ENCODE measurements at places on chromosomes 3 and 15.

DNA sequence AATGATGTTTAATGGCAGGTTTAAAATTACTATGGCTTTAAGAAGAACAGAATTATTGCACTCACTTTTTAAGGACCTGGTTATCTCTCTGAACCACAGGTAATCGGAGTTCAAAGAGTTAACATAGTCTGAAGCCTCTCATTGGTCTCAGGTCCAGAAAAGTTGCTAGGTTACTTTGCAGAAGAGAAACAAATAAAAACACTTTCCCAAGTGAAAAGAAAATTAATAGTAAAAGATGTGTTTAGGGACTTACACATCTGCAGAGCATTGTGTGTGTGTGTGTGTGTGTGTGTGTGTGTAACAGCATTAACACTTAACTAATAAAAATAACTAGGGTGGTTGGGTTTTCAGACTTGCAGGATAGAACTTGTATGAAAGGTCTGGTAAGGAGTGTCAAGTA is 1.0 kb downstream of the MASP1 start:
- DNase-seq, result no peak

DNA sequence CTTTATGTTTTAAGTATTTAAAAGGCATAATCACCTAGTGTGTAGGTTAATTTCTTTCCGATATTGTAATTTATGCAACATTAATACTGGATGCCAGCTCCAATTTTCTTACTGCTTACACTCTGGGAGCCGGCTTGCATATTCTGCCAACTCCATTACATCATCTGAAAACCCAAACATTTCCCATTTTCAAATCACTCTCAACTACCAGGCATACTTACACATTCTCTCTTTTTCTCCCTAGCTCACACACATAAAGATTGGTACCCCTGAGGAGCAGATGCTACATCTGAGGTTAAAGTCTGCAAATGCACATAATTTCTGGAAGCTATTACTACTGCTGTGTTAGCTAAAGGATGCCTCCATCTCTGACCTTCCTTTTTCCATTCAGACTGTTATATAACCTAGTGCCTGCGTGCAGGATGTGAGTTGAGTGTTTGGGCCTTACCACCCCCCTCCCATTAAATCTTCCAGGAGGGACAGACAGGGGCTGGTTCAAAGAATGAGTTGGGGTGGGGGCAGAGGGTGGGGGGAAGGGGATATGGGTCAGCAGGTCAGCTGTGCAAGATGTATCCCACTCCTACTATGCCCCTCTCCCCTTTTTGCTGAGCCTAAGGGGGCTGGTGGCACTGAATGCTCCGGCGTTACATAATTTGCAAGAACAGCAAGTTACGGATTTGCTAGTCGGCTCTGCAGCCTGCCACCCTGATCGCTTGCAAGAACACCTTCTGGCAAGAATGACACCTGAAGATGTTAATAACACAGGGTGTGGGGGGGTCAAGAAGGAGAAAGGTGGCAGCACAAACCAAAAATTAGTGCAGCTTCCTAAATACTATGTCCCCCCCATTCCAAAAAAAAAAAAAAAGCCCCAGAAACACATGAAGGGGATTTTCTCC is 2.5 kb downstream of the RORA start:
- DNase-seq, result no peak

GRCh38 chr15:68028888-68029207 is 25.3 kb upstream of the PIAS1 start:
- DNase-seq, result no peak

DNA sequence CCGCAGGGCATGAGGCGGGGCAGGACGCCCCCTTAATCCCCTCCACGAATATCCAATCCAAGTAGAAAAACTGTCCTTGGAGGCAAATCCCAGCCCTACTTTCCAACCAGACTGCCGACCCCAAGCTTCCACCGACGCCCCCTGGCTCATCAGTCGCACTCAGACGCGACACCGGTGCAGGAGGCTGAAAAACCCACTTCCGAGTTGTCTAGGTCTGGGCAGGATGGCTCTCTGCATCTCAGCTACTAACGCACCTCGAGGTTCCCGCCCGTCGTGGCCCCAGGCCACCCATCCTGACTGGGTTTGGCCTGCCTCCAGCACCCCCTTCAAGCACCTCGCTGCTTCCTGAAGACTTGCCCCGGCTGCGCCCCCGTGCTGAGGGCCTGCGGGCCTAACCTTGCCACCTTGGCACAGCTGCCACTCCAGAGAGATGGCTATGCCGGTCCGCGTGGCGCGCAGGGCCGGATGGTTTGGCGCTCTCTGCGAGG is 15.5 kb downstream of the RGMA start:
- no peak for DNase-seq

DNA sequence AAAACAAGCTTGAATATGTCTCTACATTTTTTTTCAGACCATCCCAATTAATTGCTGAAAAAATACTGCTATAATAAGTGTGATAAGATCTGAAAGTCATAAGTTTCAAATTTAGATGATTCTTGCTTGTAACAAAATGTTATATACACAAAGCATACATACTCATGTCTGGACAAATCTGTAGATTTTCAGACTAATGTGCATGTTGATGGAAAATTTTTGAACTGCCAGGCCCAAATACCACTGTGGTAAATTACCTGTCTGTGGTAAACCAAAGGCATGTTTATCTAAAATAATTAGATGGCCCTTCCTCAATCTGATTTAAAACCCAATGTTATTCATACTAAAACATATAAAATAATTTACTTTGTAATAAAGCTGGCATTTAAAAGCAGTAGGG is 31.7 kb upstream of the CLDN16 start:
- no peak for DNase-seq

DNA sequence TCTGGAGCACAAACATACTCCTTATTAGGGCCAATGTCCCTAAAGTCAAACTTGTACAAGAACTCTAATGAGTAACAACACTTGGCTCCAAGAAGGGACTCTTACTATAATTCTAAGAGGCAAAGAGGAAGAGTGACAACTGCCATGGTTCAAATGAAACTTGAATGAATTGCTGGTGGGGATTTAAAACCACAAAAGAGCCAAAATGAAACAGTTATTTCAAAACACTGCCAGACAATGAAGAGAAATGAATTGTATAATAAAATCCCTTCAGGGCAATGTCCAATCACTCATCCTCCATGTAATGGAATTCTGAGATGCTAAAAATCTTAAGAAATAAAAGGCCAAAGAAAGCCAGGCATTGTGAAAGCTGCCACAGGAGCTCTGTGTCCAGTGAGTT is 14.2 kb downstream of the THRB start:
- DNase-seq, result no peak

DNA sequence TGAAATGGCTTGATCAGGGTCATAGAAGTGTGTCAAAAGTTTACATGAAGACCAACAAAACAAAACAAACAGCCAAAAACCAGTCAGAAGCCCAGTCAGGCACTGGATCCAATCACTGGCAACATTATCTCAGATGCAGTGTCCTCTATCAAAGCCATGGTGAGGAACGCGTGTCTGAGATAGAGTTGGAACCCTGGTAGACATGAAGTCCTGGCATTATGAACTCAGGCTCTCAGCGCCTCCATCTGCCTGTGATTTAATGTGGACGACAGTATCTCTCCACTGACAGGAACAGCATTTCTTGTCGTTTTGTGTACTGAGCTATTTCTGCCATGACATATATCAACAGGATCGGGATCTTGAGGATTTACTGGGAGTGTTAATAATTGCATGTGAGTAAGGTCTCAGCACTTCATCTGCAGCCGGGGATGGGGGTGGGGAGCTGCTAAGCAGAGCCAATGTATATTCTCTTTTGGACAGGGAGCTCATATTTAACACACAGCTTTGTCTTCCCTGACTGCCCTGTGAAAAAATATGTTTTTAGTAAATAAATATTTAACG is 1120.0 kb downstream of the IGSF11 start:
- DNase-seq, result no peak

GRCh38 chr3:23806534-23807423 is 1.0 kb downstream of the UBE2E1 start:
- DNase-seq, result no peak

- DNase-seq, result no peak
Measured at GRCh38 chr3:142896201-142896755, 7.4 kb upstream of the PCOLCE2 start.

DNA sequence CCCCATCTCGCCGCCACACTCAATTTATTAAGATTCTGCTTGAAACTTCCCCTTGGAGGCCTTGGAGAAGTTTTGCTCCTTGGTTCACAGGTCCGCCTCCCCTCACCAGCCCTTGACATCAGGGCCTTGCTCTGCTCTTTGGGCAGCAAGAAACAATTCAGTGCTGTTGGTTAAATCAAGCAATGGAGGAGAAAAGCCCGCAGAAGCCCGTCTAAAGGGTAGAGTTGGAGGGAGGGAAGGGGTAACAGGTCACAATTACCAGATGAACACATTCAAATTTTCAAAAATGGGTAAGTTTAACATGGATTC is 429 bp downstream of the PARP9 start:
- DNase-seq, result no peak

- DNase-seq, result no peak
Measured at GRCh38 chr15:72737723-72738122, 45.8 kb downstream of the ADPGK start.

GRCh38 chr3:130386604-130387263 is 41.3 kb downstream of the COL6A5 start:
- DNase-seq, result no peak

DNA sequence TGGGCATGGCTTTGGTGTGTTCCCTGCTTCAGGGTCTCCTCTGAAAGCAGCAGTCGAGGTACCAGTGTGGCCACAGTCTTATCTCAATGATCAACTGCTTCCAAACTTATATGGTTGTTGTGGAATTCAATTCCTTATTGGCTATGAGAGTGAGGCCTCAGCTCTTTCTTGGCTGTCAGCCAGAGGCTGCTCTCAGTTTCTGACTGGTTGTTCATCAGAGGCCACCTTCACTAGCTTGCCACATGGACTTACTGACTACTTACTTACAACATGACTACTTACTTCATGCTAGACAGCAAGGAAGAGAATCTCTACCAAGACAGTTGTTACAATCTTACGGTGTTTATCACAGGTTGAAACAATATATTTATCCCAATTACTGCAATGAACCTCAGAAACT is 789.2 kb downstream of the DIPK2A start:
- no peak for DNase-seq

DNA sequence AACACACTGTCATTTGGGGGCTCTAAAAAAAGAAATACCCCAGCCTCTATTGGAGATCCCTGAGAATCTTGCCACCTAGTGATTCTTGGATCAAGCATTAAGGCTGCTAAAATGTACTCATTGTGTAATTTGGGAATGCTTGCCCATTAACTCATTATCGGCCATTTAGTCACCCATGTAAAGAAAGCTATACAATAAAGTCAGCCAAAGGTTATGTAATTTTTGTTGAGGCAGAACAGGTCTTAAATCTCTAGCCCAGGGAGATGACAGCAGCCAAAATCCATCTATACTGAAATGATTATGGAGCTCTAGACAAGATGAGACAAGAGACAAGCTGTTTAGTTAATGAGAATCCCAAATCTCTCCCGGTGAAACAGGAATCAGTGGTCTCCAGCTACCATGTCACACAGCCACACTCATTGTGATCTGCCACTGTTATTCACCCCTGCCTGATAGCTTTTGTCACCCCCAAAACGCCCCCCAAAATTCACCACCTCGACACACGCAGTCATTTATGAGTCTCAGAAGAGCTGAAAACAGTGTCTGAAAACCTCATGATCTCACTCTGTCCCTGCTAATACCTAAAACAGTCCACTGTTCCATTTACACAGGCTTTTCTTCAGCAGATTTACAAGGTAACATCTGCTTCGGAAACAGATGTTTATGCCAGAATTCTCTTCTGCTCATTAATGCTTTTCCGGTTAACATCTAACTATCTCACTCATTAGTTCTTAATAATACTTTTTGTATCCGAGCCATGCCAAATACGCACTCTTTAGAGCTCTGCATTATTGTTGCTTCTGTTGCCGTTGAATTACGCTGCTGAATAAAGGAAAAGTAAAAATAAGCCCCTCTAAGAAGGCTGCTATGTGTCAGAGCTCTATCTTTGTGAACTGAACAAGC is 138.5 kb downstream of the RORA start:
- DNase-seq, result no peak

DNA sequence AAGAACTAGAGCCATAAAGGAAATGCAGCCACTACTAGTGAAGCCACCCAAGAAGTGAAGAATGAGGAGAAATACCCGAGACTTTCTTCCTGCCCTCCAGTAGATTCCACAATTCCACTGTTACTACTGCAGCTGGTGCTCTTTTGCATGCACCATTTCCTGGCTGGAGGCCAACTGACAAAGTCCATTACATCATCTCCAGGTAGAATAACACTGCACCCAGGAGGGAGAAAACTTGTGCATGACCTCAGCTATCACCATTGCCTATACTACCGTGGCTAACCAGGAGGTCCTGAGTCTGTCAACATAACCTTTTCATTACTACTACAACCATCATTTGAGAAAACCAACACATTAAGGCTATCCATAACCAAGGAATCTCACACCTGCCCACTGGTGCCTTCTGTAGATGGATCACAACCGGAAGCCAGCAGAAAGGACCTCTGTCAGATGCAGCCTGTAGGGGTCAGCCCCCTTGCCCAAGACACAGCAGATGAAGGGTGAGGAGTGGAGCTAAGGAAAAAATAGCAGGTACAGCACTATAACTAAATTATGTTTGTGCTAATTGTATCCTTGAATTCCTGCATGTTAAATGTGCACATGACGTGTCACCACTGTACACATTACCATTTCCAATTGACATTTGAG is 200.8 kb upstream of the C2CD4B start:
- no peak for DNase-seq

All from stimulated activated CD8-positive, alpha-beta memory T cell treated with anti-CD3 and anti-CD28 coated beads, Interleukin-7, amount 100 ng/mL, for 1 hour (primary cell).